ENCODE measurements at places on chromosomes 7 and 10. TPM values are rescaled to one million over a fixed set of nuclear protein-coding genes. Genes with fewer than 3 reads are reported as not detected.

Gene SPDYE18
- total RNA-seq, result 0.08 TPM

Gene AGR2
- total RNA-seq, result not detected

Gene HOXA6
- total RNA-seq, result not detected

Gene GPR85
- 0.60 TPM for total RNA-seq

Gene LRIT2
- total RNA-seq, result not detected

Gene UBN2
- total RNA-seq, result 2.9 TPM

Gene COL26A1
- total RNA-seq, result not detected

Gene AKR1C2
- 13.3 TPM for total RNA-seq

Gene PRF1
- not detected for total RNA-seq

Gene PRSS2
- total RNA-seq, result not detected

Gene ELFN1
- 0.08 TPM for total RNA-seq

Gene AKR1C4
- not detected for total RNA-seq

Gene PCLO
- total RNA-seq, result not detected

Gene MCM10
- 0.35 TPM for total RNA-seq

Gene SUN3
- not detected for total RNA-seq

Gene NPSR1
- total RNA-seq, result not detected

Gene FXYD4
- not detected for total RNA-seq

Gene CASD1
- 12.4 TPM for total RNA-seq

Gene HABP2
- not detected for total RNA-seq

Gene STRIP2
- total RNA-seq, result 1.5 TPM

Gene RPEL1
- total RNA-seq, result 0.12 TPM

Gene CAMK1D
- total RNA-seq, result 2.3 TPM

Gene SHH
- not detected for total RNA-seq

Gene PRKCQ
- under 0.01 TPM for total RNA-seq

Gene CUL2
- total RNA-seq, result 19.5 TPM

Gene C10orf105
- under 0.01 TPM for total RNA-seq

Gene SEMA3C
- total RNA-seq, result 216 TPM

Gene MRC1
- not detected for total RNA-seq

Gene DGKI
- 1.4 TPM for total RNA-seq

Data from smooth muscle cell of the coronary artery (primary cell).